ENCODE measurements at places on chromosomes 16 and 17.

DNA sequence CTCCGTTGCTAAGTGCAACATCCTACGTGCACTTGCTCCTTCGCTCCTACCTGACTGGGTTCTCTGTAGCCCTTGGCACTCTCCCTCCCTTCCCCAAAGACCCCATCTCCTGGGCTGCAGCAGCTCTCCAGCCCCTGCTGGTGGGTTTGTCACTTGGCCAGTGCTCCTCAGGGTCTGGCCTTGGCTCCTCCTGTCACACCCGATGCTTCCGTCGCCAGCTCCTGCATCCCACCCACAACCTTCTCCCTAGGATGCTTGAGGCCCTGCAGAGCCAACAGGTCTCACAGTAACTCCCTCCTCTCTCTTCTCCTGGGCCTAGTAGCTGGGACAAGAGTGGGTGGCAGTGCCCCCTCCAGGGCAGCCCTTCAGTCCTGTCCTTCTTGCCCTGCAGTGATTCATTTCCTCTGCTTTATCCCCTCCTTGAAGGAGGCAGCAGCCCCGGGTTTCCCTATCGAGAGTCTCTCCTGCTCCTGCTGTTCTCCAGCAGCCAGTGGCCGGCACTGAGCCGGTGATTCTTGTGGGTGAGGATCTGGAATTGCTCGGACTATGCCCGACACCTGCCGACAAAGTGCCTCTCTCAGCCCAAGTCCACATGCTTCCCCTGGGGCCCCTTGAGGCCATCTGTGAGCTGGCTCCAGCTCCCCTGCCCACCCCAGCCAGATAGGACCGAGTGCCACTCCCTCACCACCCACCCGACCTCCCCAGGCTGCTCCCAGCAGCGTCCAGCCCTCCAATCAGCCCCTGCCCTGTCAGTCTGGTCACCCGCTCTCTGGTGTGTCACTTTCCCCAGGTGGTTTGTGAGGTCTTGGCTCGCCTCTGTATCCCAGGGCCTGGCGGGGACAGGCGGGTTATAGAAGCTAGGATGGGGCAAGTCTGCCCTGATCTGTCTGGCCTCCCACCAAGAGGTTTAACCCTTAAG is 3.8 kb downstream of the LITAFD start:
- peak; percentile 72 for DNase-seq

DNA sequence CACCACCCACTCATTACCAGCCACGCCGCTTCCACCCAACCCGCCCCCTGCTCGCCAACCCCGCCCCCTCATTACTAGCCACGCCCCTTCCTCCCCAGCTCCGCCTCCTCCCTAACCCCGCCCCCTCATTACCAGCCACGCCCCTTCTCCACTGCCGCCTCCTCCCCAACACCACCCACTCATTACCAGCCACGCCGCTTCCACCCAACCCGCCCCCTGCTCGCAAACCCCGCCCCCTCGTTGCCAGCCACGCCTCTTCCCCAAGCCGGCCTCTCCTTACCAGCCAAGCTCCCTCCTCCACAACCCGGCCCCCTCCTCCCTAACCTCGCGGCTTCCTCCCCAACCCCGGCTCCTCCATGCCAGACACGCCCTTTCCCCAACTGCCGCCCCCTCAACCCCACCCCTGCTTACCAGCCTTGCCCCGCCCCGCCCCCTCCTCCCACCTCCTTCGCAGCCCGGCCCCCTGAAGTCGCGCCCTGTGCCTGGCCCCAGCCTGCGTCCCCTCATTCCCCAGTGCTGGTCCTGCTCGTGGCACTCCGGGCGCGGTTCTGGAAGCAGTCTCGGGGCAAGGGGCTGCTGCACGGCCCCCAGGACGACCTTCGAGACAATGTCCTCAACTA is 7.3 kb downstream of the SLC22A31 start:
- DNase-seq, result no peak

- no peak for DNase-seq
These were observed 257.3 kb upstream of the SALL1 start for GRCh38 chr16:51408357-51408756.

- DNase-seq, result no peak
These were observed 560.3 kb downstream of the WWOX start for GRCh38 chr16:78659668-78660217.

GRCh38 chr16:1812732-1813163 is 13.9 kb downstream of the HAGH start:
- DNase-seq, result peak; percentile 83

DNA sequence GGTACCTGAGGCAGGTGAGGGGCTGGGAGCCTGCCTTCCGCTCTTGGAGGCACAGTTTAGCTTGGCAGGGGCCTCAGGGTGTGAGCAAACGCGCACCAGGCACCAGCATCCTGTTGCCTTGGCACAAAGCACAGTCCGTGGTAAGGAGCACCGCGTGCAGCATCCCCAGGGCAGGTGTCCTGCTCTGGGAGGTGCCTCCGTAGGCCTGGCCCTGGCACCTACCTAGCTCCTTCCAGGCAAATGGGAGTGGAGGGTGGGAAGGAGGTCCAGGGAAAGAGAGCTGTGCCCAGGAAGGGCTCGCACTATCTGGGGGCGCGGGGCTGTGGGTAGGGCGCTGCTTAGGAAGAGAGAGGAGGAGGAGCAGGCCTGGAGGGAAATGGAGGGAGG is 3.1 kb upstream of the GSE1 start:
- DNase-seq, result no peak

- DNase-seq, result no peak
These were observed 16.2 kb downstream of the CLUH start for GRCh38 chr17:2695243-2695960.

- no peak for DNase-seq
These were observed 4.7 kb upstream of the PRM1 start for GRCh38 chr16:11285842-11286241.

GRCh38 chr16:48911700-48912099 is 301.7 kb upstream of the N4BP1 start:
- no peak for DNase-seq
